AG04449 (cell line): ENCODE measurements at places on chromosomes 1 and 21.

GRCh38 chr1:168504064-168504837, 39.5 kb downstream of the XCL2 start:
- no peak for DNase-seq

GRCh38 chr1:196180847-196181593, 427.2 kb downstream of the KCNT2 start:
- DNase-seq, result peak; percentile 87

DNA sequence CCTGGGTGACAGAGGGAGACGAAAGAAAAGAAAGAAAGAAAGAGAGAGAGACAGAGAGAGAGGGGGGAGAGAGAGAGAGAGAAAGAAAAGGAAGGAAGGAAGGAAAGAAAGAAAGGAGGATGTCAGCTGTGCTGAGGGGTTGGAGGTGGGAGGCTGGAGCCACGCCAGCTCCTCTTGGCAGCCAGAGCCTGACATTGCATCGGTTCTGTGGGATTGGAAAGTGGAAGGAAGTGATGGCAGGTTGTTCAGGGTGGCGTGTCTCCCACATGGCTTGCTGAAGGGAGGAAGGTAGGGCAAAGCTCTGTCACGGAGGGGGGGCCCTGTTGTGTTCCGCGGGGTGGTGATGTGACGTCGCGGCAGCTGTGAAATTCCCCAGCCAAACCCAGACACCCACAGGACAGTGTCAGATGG, 30.7 kb downstream of the EIF2D start:
- no peak for DNase-seq

DNA sequence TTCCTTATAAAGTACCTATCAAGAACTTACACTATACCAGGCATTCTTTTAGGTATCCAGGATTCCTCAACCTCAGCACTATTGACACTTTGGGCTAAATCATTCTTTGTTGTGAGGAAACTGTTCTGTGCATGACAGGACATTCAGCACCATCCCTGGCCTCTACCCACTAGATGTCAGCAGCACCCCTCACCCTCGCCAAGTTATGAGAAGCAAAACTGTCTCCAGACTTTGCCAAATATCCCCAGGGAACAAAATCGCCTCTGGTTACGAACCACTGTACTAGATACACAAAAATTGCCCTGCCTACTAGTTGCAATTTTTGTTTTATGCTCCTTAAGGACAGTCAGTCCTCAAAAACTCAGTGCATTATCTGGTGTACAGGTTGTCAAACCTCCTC, 35.7 kb downstream of the PALMD start:
- DNase-seq, result no peak

GRCh38 chr1:29706936-29707335, 470.6 kb downstream of the PTPRU start:
- DNase-seq, result no peak

GRCh38 chr1:5513846-5514526, 478.2 kb downstream of the NPHP4 start:
- no peak for DNase-seq

DNA sequence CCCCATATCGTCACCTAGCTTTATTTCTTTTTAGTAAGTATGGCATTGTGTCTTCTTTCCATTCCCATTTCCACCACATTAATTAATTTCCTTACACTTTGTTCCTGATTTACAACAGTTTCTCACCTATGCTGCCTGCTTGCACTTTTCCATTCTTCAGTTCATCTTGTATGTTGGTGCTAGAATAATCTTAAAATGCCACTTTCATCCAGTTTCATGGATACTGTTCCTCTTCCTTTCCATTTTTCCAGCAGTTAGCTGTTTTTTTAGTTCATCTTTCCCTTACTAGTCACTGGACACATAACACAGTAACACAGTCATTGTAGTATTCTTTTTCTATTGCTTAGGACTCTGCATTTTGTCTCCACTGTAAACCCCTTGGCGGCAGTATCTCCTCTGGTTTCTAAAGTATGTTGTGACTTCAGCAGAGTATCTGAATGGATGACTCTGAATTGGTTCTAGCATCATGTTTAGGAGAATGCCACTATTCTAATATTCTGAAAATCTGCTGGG, 2.1 kb downstream of the CDC7 start:
- no peak for DNase-seq

DNA sequence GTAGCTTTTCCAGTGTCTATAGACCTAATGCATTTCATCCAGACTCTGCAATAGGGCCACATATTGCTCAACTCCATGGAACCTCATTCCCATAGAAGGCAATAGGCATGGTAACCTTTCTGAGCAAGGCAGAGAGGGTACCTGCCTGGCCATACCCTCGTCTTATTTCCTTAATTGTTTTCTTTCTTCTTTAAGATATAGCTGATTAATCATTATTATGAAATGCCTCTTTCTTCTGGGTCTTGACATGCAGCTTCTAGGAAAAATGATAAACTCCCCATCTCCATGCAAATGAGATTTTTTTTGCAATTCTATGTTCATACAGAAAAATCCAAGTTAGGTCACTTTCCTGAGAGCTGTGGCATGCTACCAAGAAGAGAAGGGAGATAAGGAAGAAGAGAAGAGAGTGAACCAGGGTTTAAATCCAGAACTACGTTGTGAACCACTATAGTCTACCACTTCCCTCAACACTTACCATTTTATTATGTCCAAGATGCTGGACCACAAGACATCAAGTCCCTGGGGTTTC, 33.0 kb upstream of the IL20 start:
- no peak for DNase-seq

DNA sequence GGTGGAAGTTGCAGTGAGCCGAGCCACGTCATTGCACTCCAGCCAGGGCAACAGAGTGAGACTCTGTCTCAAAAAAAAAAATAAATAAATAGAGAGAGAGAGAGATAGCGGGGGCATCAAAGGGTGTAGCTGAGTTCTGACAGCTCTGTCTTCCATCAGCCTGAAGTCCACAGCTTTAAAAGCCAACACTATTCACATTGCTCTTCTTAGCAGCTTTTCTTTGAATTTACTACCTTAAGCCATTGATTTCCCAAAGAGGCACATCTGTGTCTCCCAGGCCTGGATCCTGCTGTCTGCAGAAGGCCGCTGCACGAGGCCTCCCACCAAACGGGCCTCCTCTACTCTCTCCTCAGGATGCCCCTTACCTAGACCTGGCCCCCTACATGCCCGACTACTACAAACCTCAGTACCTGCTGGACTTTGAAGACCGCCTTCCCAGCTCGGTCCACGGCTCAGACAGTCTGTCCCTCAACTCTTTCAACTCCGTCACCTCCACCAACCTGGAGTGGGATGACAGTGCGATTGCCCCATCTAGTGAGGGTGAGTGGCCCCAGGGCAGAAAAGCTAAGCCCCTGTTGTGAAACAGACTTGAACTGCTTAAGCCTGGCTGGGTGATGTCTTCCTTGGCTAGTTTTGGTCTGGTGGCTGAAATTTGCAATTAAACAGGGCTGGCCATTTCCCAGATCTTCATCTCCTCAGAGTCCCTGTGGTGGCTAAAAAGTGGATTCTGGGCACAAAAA, 16.5 kb upstream of the SLC25A34 start:
- no peak for DNase-seq

- no peak for DNase-seq
Observed at GRCh38 chr1:17582124-17582774, 42.8 kb downstream of the ARHGEF10L start.

GRCh38 chr1:229950020-229950419, 117.0 kb upstream of the GALNT2 start:
- no peak for DNase-seq

DNA sequence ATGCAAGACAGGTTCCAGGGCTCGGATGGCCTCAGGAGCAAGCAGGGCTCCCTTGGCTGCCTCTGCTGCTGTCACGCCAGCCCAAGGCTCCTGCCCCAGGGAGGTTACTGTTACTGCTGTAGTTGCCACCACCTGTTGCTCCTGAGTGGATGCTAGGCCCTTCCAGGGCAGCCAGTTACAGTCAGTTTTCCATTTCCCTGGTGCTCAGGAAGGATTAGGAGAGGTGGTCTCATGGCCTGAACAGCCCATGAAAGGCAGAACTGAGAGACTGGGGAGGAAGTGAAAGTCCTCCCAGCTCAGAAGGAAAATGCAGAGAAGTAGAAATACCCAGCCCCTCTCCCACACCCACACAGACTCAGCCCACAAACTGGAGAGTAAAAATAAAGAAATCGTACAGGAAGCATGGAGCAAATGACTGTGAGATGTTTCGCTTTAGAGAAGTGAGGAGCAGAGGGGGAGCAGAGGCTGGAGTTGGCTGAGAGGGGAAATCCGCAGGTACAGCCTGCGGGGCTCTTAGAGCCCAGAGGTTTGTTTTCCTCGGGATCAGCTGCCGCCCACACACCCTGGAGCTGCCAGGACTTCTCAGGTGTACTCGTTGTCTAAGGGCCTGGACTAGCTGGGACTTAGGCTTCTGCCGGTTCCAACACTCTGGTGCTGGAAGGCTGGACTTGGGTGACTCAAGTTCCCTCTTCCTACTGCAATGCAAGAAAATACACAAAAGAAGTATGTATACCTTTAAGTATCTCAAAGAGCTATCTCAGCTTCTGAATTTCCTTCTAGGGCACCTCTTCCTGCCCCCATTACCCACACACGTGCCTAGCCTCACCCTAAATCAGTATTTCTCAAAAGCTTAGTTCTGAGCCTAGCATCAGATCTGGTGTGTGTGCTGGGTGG, 2.3 kb downstream of the IL6R start:
- DNase-seq, result no peak

DNA sequence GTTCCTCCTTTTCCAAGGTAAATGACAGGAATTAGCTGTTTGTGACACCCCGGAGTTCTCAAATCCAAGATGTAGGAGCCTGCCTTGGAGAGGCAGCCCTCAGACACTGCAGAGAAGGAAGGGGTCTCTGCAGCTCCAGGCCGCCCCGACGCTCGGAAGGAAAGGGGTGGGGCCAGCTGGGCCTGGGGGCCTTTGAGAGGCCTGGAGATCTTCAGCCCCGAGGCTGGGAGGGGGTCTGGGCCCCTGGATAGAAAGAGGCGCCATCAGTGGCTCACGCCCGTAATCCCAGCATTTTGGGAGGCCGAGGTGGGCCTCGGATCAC, 1.1 kb upstream of the TNFRSF18 start:
- no peak for DNase-seq

GRCh38 chr1:6445062-6445763, 20.6 kb downstream of the ESPN start:
- DNase-seq, result no peak
